ENCODE measurements at places on chromosomes 11 and 22.

DNA sequence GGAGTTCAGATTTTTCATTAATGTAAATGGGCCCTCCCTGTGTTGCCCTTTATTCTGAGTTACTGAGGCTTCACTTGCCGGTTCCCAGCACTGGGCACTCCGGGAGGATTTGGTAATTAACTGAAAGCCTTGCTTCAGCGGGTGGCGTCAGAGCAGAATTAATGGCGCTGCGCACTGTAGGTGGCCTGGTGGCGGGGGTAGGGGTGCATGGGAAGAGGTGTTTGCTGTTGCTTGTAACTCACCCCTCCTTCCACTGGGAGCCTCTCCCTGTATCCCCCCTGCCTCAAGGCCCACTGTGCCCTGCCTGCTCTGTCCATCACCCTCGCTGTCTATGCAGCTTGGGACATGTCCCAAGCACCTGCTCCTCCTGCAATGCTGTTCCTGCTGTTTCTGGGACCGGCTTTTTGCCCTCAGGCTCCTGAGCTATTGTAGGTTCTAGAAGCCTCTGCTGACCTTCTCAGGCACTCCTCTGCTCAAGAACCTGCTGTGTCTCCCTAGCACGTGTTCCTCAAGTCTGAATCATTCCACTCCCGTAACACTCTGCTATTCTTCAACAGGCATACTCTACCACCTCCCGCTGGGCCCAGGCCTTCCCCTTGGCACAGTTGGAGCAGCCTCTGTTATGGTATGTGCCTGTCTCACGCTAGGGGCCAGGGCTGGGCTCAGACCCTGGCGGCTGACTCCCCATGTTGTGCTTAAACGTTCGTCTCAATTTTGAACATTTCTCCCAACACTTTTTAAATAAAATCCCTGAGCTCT lies 24.4 kb downstream of the ARHGAP8 start:
- no peak for DNase-seq

- DNase-seq, result no peak
Measured at GRCh38 chr11:30619767-30620166, 33.6 kb upstream of the MPPED2 start.

DNA sequence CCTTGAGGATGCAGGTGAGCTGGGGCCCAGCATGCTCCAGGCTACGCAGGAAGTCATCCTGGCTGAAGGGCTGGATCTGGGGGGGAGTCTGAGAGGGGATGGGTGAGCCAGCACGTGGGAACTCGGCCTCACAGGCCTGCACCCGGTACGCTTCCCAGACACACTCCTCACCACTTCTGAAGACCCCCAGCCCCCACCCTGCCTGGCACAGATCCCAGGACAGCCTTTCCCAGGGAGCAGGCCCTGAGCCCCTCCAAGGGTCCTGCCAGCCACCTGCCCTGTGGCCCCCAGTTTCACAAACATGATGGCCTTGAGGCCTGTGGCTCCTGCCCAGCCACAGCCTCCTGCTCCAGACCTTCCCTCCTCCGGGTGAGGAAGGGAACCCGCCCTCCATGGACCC lies 5.6 kb upstream of the PLXNB2 start:
- no peak for DNase-seq

GRCh38 chr11:24078018-24078417 lies 418.8 kb upstream of the LUZP2 start:
- DNase-seq, result no peak

DNA sequence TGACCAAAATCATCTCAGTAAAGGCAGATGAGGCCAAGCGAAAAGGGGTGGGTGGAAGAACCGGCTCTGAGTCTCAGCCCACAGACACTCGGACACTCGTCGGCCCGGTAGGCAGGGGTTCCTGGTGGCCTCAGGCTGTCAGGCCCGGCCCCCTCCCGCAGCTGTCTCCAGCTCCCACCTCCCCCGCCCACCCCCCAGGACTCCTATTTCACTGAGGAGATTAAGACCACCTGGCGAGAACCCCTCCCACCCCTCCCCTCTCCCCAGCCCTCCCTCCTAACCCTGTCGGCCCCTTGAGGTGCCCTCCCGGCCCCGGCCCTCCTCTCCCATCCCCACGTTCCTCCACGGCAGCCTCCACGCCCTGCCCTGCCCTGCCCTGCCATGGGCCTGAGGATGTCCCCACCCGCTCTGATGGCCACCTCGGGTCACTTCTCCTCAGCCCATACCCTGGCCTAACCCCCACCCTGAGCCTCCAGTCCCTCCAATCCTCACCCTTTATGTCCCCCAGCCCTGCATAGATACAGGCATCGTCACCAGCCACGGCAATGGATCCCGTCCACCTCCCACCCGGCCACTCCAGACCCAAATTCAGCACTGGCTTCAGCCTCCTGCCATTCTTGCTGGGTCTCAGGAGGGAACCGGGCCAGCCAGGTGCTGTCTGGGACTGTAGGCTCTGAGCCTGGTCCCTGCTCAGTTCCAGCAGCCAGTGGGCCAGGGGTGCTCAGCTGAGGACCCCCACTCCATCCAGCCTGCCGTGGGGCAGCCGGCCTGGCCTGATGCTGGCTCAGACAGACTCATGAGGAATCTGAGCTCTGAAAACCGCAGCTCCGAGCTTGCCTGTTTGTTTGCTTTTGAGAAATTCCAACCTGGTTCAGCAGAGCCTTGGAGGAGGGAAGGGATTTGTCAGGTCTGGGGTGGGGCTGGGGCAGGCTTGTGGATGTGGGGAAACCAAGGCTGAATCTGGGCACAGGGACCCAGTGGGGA lies 9.8 kb upstream of the TBX1 start:
- DNase-seq, result no peak

Measured in HuH-7.5 (cell line).